ENCODE measurements at places on chromosomes 7 and 10.

- no peak for DNase-seq
Measured at GRCh38 chr10:6582298-6582697, 2.2 kb upstream of the PRKCQ start.

DNA sequence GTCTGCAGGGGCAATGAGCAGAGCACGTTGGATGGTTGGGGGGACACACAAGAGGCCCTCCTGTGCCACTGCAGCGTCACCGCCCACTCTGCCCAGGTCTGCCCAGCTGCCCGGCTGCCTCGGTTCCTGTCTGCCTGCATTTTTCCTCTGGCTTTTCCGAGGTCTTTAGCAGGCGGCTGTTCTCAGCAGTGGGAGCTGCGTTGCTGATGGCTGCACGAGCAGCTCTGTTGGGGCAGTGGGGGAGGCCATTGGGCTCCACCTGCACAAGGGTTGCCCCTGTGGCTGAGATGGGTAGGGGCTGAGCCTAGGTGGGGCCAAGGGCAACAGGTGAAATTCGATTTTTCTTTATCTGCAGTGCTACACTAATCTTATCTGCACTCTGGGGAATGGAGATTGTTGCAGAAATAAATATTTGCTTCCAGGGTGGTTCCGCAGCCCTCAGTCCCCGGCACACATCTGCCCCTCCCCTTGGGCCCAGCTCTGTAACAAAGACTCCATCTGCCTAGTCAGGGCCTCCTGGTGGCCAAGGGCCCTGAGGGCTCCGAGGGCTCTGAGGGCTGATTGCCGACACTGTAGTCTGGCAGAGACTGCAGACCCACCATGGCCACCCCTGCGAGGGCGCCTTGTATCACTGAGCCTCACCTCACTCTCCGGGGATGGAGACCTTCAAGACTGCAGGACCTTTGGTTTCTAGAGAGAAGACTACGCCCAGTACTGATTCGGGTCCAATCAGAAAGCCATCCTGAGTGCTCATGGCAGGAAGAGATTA is 141.7 kb upstream of the SHH start:
- DNase-seq = no peak

DNA sequence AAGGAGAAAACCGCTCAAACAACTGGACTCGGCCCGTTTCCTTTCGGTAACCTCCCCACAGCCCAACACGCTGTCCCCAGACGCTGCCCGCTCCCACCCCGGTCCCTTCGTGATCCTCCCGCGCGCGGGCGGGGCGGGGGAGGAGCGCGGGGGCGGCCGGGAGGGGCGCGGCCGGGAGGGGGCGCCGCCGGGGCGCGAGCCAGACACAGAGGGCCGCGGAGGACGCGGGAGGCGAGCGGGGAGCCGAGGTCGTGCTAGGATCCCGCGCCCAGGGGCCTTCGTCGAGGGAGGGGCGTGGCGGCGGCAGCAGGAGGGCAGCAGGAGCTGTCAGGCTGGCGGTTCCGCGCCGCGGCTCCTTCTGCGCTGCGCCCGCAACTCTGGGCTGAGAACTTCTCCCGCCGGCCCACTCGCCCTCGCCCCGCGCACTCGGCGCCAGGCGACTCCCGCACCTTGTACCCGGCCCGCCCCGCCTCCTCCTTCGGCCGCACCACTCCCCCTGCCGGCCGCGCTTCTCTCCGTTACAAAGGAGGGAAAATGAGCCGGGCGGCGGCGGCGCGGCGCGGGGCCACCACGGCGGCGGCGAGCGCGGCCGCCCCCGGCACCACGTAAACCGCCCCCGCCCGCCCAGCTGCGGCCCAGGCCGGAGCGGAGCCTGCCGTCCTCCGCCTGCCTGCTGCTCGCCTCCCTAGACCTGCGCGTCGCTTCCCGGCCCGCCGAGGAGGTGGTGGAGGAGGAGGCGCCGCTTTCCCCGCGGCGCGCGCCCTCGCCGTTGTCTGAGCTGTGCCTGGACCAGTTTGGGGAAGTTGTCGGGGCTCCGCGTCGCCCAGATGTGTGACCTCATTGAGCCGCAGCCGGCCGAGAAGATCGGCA is at the start of gene CDK14:
Gene CDK14 (plus strand): TSS at position 521 of the 870 bp plus-strand sequence. CDS start 307 bp downstream, at position 828.
- no peak for DNase-seq

DNA sequence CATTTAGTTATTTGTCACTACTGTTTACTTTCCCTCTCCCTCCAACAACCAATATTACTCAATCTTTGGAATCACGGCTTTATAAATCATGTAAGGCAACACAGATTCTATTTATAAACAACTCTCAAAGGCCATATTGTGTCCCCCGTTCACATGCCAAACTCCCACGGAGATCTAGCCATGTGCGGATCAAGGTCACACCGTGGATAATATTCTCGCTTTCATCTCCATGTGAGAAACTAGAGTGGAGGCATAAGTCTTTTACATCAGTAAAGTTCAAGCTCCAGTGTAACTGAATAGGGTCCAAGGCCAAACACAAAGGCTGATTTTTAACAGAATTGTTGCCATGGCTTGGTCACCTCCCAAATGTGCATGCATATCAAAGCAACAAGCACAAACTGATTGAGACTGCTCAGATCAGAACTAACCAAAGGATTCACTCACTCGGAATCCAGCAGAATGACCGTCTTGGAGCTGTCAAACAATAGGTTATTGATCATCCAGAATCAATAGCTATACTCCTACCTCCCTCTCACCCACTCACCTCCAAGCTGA is 569.5 kb upstream of the LRRN3 start:
- DNase-seq = no peak

GRCh38 chr7:119861385-119861784 is 411.6 kb upstream of the KCND2 start:
- DNase-seq = no peak

DNA sequence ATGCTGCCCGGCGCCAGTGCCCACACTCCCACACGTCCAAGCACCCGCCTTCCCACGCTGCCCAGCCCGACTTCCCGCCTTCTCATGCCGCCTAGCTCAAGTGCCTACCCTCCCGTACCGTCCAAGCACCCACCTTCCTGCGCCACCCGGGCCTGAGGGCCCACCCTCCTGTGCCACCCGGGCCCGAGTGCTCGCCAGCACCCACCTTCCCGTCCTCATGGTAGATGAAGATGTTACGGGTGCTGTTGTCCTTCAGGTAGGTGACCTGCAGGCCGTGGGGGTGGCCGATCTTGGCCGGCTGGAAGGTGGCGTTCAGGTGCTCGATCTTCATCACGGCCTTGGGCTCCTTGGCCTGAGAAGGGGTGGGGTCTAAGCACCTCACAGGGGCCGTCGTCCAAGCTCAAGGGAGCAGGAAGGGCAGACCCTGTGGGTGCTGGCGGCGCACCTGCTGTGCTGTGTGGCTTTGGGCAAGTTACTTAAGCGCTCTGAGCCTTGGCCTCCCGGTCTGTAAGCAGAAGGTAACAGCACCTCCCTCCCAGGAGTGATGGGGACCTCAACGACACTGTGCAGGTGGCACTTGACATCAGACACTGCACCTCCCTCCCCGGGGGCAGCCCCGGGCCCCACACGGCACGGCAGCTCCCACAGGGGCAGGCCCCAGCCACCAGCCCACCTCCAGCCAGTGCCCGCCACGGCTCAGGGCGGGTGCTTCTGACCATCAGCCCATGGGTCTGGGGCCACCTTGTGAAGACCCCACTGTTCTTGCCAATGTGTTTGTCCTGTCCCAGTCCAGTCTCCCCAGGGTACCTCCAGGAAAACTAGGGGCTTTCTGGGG is 27.8 kb downstream of the GET4 start:
- DNase-seq = no peak

- DNase-seq = no peak
Measured at GRCh38 chr7:4683043-4683883, 1.2 kb downstream of the FOXK1 start.

Measured in activated effector memory CD4-positive, alpha-beta T cell treated with Interleukin-2 at 50 U/mL for 16 hours (primary cell).